ENCODE measurements at places on chromosomes 12 and 14.
A peak's percentile ranks its signal among the peaks of the same experiment; 100 is the strongest.

DNA sequence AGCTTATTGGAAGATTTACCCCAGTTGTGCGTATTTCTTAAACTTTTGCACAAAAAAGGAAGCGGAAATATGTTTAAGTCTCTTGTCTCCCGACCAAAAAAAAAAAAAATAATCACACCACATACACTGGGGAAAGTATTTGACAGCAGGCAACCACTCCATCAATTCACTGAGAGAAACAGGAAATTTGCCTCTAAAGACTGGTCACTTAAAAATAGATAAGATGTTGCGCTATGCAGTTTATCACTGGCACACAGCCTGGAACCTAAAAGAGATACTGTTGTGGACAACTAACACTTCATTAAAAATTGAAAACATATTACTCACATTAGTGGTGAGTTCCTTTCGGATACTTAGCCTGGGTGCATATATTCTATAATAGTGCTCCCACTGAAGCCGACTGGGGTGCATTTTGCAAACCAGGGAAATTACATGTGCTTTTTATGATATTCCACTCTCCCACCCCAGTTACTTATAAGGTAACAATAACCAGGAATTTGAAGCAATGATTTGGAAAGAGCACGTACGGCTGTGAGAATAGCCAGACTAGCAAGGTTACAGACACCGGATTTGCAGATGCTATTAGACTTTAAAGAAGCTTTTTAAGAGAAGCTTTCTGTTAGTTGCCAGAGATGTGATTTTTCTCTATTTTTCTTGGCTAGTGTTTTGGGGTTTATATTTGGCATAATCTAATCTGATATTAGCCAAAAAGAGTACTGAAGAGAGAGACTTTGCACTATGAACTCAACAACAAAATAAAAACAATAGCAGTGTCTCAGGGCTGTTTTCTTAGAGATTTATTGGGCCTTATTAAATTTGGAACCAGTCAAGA is 311.5 kb downstream of the NOVA1 start:
- DNase-seq, result peak; percentile 1

GRCh38 chr12:109421355-109422087 is 55.6 kb downstream of the KCTD10 start:
- no peak for DNase-seq

GRCh38 chr14:102450206-102451063 is 59.1 kb downstream of the ANKRD9 start:
- DNase-seq, result no peak

DNA sequence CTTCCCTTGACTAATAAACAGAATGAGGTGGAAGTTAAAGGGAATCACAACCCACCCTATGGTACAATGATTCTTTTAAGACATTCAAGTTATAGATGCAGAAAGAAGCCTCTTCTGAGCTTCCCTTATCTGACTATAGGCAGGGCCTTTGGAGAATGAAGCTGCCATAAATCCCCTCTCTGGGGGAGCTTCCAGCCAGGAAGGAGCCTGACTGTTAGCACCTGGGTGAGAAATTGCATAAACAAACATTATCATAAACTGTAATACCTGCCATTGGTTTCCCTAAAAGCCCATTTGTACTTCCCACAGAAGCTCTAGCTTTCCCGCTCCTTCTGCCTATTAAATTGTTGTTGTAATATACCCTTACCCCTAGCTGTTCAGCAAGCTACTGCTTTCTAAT is 81.3 kb upstream of the RESF1 start:
- DNase-seq, result no peak

DNA sequence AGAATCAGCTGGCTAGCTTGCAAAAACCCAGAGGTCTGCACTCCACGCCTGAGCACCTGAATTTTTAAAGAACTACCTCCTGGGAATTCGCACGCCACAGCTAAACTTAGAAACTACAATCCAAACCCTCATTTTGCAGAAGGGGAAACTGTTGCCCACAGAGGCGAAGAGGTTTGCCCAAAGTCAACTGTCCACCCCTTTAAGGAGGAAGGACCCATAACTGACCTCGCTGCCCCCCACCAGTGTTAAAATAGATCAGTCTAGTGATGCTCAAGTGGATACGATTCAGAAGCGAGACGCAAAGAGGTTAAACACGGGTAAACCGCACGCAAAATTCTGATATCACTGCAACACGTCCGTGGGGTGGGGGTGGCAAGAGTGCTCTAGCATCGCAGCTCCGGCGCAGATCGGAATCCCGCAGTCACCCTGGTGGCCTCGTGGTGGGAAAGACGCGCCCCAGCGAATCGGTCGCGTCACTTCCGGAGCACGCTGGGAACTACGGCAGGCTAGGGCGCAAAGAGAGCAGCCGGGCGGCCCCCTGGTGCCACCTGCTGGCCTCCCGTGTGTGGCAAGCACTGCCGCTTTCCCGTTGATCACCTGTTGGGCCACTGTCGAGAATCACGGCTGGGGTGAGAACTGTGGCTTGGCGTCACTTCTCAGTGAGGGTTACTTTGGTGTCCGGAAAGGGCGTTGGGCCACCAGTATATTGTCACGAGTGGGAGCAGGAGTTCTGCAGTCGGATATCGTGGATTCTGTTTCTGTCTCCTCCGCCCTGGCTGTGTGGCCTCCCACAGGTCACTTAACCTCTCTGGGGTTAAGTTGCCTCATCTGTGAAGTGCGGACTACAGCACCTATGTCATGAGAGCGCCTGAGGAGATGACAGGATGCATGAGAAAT is at the start of gene ALKBH2:
ALKBH2 (minus strand) TSS at position 451 of the 897 bp plus-strand sequence. CDS start 686 bp downstream, outside the sequence.
- peak; percentile 91 for DNase-seq

DNA sequence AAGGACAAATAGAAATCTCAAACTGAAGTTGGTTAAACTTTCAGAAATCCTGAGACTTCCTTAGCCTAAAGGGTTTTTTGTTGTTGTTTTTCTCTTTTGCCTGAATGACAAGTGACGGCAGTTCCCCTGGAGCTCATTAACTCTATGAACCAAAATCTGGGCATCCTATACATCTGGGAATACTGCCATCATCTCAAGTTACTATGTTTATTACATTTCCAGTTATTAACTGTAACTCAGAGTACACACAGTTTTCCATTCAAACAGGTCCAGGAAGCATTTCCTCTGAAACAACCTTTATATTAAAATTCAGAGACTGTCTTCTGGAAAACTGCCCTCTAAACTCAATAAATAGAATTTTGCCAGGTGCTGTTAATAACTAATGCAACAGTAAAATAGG is 55.6 kb upstream of the CDKL1 start:
- DNase-seq, result peak; percentile 3
